Stimulated activated CD8-positive, alpha-beta memory T cell treated with anti-CD3 and anti-CD28 coated beads, Interleukin-2, amount 100 ng/mL, for 48 hours (primary cell): ENCODE measurements at places on chromosomes 1 and 21.

GRCh38 chr1:17218939-17219338 lies 14.0 kb downstream of the PADI1 start:
- DNase-seq, result no peak

DNA sequence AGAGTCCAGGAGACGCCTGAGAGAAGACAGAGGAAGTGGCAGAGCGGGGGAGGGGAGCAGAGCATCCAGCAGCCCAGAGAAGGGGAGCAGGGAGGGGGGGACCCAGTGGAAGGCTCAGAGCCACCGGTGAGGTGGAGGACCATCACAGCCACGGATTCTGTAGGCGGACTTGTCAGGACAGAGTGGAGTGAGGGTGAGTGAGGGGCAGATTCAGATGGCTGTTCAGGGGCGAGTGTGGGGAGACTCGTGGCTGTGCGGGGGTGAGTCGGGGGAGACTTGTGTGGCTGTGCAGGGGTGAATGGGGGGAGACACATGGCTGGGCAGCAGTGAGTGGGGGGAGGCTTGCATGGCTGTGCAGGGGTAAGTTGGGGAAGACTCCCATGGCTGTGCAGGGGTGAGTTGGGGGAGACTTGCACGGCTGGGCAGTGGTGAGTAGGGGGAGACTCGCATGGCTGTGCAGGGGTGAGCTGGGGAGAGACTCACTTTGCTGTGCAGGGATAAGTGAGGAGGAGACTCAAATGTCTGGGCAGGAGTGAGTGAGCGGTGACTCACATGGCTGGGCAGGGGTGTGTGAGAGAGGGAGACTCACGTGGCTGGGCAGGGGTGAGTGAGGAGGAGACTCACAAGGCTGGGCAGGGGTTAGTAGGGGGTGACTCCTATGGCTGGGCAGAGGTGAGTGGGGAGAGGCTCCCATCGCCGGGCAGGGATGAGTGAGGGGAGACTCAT lies 56.8 kb upstream of the ABCG1 start:
- DNase-seq, result no peak

DNA sequence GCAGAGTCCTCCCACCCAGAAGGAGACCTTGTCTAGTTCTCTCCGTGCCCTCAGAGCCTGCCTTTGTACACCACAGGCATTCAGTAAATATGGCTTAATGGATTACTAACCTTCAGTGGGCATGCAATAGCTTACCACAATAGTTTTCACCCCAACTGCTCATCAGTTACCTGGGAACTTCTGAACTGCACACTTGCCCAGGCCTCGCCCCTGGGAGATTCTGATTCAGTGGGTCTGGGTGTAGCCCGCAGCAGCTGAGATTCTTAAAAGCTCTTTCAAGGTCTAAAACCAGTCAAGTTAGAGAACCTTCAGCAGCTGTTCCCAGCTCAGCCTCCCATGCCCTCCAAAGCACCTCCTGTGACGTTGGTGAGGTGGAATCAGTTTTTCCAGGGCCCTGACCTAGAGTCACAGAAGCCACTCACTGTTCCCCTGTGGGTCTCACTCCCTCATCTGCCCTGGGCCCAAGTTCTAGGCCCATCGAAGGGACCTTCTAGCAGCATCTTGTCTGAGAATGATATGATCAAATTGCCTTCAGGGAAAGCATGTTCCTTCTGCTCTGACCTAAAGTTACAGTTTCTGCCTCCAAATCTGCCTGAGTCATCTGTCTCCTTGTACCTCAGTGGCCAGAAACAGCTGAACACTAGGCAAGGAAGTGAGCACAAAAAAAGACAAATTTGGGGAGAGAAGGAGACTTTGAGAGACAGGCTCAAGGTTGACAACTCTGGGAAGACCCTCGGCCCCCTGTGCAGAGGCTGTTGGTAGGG lies 10.8 kb downstream of the ASAP3 start:
- no peak for DNase-seq

- no peak for DNase-seq
Observed at GRCh38 chr1:180777072-180777689, 135.5 kb upstream of the KIAA1614 start.

GRCh38 chr1:204894606-204895005 lies 23.9 kb downstream of the NFASC start:
- no peak for DNase-seq

DNA sequence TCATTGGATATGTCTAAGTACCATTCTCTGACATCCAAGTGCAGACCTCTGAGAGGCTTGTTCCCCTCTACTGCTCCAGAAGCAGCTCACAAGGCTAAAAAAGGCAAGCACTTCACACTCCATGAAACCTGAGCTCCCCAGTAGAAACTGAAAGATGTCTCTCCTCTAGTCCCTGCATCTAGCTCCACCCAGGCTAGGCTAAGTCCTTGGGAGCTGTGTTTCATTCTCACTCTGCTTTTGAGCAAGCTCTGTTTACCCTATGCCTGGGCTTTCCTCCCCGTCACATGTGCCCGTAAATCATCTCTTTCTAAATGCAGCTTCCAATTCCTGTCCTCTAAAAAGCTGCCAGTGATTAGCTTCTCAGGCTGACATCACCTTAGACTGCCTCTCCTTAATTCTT lies 39.0 kb downstream of the LRRC71 start:
- no peak for DNase-seq

DNA sequence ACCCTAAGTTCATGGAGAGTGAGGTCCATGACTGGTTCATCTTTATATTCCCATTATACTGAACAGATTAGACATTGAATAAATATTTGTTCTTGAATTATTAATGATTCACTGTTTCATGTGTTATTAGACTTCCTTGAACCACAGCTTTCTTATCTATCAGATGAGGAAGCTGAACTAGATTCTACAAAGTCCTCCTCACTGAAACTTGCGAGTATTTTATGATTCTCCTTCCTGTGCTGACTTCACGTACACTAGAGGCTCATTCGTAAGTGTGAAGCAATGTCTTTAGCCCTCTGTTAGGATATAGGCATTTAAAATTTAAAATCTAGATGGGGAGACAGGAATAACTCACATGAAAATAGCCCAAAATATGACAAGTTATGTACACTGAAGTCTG lies 95.6 kb upstream of the IRF2BP2 start:
- no peak for DNase-seq

DNA sequence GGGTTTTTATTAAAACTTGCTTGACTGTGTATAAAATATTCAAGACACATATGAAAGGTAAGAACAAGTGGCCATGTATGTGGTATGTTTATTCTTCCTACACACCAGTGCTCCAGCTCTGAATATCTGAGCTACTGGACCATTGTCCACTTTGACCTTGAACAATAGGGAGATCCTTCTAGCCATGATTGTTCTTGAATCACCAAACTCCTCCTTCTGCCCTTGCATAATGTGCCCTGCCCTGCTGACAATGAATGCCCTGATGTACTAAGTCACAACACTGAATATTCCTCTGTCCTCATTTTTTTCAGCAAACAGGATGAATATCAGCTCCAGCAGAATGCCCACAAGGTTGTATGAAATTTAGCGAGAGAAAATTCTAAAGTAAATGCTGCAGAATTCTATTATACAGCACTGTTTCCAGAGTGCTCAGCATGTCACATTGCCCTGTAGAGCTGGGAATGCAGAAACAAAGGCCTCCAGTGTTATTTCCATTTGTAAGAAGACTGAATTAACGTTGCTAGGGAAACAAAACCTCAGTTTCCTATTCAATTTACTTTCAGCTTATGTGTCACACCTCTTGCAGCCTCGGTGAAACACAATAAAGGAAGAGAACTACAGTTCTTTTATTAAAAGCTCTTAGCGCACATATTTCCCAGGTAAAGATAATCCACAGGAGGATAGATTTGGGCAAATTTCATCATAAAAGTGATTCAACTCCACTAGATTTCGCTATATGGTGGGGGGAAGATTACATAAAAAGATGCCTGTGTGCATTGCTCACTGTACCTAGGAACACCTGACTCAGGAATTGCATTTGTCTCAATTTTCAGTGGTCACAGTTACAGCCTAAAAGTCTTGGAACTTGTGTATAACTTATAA lies 187.4 kb upstream of the ATP1B1 start:
- DNase-seq, result no peak

DNA sequence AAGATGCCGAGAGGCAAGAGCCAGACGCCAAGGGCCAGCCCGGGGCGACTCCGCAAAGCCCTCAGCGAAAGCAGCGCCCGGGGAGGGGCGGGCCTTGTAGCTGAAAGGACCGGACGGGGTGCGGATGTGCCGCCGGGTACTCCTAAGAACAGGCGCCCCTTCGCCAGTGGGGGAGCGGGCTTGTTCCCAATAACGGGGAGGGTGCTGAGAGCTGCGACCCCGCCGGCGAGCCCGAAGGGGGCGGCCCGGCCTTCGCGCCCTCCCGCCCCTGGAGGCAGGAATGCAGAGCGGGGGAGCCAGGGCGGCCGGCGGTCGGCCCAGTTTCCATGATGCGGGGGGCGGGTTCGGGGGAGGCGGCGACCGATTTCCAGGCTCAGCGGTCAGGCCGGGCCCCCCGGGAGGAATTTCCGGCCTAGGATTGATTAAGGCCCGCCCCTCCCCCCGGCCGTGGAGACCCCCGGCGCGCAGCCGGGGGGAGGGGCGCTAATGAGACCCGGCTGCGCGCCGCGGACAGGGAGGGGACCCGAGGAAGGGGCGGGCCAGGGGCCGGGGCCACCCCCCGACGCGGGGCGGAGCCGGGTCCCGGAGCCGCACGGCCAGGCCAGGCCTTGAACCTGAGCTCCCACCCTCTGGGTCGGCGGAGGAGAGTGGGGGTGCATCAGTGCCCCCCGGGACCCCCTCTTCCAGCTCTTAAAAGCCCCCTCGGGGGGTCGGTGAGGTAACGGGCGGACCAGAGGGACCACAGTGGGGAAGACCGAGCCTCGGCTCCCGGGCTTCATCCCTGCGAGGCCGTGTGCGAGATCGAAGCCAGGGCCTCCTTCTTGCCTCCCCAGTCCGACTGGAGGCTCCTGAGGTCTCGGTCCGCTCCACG lies 898 bp upstream of the TMEM200B start:
- peak; percentile 59 for DNase-seq

DNA sequence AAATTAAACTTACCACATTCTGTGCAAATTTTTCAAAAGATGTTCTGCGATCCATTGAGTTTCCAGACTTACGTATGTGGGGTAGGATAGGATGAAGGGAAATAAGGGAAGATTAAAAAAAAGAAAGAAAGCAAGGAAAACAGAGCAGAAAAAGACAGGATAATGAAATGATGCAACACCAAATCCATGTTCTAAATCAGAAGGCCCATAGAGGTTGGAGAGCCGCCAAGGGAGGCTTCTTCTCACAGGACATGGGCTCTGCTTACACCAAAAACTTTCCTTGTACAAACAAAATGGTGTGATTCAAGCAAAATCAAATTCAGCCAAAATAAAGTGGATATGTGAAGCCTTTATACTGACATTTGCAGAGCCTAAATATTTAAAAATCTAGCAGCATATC lies 189.5 kb upstream of the GREM2 start:
- no peak for DNase-seq

GRCh38 chr1:227323967-227324268 lies 5.6 kb upstream of the CDC42BPA start:
- DNase-seq, result no peak

DNA sequence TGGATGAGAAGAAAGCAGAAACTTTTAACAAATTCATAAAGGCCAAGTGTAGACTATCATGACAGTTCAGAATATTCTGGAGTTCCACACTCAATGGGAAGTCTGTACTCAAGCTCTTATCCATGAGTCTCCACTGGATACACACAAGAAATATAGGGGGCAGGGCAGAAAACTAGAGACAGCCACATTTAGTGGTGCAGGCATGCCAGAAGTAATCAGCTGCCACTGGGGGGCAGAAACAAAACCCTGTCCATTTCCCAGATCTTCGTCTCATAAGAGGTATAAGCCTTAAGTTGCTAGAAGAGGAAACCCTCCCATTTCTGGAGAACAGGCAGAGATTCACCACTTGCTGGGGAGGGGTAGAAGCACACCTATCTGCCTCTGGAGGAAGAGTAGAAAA lies 166.8 kb upstream of the GALNT2 start:
- no peak for DNase-seq

GRCh38 chr1:244303610-244303969 lies 148.1 kb downstream of the ADSS2 start:
- no peak for DNase-seq

- no peak for DNase-seq
Observed at GRCh38 chr1:63943393-63943792, 169.6 kb downstream of the ROR1 start.

- no peak for DNase-seq
Observed at GRCh38 chr1:54520631-54521321, 27.3 kb upstream of the ACOT11 start.
